Thoracic aorta (tissue), 2 donors: ENCODE measurements at places on chromosomes 13 and 19. TPM values are rescaled to one million over a fixed set of nuclear protein-coding genes. Genes with fewer than 3 reads are reported as not detected.
A peak's percentile ranks its signal among the peaks of the same experiment; 100 is the strongest.

Gene CLEC11A
- 35.3 TPM for total RNA-seq

Gene OR7A5
- not detected for total RNA-seq

DNA sequence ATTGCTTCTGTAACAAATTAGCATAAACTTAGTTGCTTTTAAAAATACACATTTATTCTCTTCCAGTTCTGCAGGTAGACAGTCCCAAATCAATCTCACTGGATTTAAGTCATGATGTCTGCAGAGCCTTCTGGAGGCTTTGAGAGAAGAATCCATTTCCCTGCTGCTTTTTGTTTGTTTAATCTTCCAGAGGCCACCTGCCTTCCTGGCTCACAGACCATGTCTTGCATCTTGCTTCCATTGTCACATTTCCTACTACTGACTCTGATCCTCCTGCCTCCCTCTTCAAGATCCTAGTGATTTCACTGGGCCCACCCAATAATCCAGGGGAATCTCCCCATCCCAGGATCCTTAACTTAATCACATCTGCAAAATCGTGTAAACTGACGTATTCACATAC is 473.3 kb downstream of the ITGBL1 start:
- DNase-seq = no peak

DNA sequence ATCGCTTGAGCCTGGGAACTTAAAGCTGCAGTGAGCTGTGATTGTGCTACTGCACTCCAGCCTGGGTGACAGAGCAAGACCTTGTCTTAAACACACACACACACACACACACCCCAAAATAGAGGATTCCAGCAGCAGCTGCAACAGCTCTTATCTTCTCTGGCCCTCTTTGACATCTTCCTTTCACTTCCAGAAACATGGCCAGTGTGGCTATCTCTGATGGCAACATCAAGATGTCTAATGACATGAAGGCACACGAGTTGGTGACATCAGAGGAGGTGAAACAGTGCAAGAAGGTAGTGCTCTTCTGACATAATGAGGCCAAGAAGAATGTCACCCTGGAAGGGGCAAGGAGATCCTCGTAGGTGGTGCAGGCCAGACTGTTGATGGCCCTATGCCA is 81.2 kb downstream of the TM9SF2 start:
- no peak for DNase-seq

Gene NCAN
- not detected for total RNA-seq

DNA sequence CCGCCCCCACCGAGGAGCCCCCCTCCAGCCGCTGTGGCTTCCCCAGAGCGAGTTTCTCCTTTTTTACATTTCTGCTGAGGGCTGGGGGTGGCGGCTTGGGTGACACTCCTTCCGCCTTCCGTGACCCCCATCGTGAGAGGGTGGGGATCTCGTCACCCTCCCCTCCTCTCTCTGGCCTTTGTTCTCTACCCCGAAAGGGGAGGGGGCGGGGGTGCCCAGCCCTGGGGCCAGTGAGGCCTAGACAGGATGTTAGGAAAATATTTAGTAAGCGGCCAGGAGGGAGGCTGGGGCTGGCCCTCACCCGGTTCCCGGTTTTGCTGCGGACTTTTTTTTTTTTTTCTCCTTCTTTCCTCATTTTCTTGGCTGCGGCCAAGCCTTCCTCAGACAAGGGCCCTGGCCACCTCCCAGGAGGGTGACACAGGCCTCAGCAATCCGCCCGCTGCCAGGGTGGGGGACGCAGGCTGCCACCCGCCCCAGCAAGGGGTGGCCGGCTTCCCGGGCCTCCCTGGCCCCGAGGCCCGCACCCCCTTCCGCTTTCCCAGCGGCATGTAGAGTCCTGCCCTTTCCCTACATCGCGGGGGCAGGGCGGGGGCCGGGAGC is 3.9 kb downstream of the MIDN start:
- DNase-seq = peak; percentile 83

DNA sequence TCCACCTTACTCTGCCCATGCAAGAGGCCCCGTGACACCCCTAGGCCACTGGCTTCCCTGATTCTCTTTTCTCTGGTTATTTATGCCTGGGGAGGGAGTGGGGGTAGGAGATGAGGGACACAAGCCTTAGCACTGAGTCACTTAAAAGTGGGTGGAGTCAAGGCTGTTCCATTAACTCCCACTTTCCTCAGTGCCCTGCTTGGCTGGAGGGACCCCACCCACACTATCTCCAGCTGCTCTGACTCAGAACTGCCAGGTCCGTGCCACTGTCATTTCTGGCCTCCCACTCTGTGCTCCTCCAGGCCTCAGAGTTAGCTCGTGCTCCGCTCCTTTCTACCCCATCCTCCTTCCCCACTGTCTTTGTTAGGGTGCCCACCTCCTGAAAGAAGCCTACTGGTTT is 113.4 kb upstream of the UQCRFS1 start:
- DNase-seq = no peak

- no peak for DNase-seq
Observed at GRCh38 chr19:12785431-12786031, 5.8 kb upstream of the JUNB start.

GRCh38 chr13:84032116-84032515 is 149.8 kb upstream of the SLITRK1 start:
- DNase-seq = no peak

GRCh38 chr13:108377646-108378206 is 108.2 kb downstream of the TNFSF13B start:
- no peak for DNase-seq

- DNase-seq = no peak
Observed at GRCh38 chr13:80599765-80600164, 258.8 kb upstream of the SPRY2 start.

DNA sequence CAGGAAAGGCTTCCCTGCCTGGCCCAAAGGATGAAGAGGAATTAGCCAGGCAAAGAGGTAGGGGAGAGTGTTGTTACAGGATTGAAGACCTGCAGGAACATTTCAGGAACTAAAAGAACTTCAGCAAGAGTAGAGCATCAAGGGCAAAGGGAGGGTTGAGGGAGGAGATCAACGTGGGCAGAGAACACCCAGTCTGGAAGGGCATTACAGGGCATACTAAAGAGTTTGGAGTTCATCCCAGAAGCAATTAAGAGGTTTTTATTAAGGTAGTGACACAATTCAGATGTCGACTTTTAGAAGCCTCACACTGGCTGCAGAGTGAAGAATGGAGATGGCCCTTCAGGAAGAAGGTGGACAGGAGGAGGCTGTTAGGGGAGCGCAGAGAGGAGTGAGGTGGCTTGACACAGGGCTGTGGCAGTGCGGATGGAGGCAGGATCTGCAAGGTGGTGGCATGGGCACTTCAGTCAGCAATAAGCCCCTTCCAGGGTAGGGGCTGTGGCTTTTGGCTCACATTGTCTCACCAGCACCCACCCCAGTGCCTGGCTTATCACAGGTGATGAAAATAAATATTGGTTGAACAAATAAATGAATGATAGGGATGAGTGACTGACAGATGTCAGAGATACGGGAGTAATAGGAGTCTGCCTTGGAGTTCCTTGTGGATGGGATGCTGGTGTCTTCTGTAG is 24.9 kb downstream of the TEX26 start:
- no peak for DNase-seq

DNA sequence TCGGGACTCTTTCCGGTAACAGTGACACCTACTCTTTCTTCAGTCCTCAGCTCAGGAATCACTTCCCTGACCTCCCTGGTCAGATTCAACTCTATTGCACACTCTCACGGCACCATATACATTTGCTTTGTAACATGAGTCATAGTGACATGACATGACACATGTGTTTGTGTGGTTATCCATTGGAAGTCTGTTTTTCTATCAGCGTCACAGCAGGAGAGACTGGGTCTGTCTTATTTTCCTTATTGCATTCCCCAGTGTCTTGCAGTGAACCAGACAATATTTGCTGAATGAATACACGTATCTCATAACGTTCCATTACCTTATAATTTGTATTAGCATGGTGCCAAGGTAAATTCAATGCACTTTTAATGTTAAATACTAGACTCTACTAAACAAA is 102.0 kb downstream of the DCLK1 start:
- no peak for DNase-seq

- DNase-seq = no peak
Observed at GRCh38 chr13:109694972-109695371, 91.4 kb downstream of the IRS2 start.

DNA sequence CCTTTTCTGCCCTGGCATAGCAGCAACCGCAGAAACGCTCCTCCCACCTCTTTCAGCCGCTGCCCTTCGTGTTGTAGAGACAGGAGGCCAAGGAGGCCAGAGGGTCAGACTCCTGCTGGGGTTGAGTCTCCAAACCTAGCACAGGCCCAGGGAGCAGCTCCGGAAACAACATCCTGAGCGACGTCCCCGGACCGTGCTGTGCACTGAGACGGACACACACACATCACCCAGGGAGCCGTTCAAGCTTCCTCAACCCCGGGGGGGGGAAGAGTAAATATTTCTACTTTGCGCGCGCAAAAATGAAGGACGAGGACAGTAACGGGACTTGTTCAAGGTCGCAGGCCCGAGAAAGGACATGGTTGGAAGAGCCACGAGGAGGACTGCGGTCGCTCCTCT is 657 bp downstream of the ZNF550 start:
- no peak for DNase-seq

GRCh38 chr13:50366488-50367174 is 351.4 kb downstream of the KCNRG start:
- DNase-seq = no peak

- no peak for DNase-seq
Observed at GRCh38 chr19:2331601-2332246, 3.2 kb downstream of the SPPL2B start.
